ENCODE measurements at places on chromosomes 2 and 18. TPM values are rescaled to one million over a fixed set of nuclear protein-coding genes. Genes with fewer than 3 reads are reported as not detected.
A peak's percentile ranks its signal among the peaks of the same experiment; 100 is the strongest.

The TAF4B gene
- total RNA-seq, result 3.3 TPM

DNA sequence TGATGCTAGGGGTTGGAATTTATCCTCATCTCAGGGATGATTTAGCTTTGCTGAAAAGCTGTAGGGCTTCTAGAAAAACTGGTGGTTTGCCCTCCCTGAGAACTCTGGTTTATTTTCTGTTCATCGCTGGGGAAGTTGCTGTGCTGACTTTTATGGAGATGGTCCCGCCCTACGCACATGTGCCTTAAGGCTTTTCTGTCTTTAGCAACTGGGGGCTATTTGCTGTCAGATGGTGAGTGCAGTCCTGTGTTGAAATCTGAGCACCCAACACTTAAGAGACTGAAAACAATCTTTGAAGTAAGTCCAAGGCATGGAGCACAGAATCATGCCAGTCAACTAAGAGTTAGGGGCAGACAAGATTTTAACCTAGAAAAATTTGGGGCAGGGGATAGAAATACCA is 2148.4 kb upstream of the CELF4 start:
- no peak for DNase-seq

DNA sequence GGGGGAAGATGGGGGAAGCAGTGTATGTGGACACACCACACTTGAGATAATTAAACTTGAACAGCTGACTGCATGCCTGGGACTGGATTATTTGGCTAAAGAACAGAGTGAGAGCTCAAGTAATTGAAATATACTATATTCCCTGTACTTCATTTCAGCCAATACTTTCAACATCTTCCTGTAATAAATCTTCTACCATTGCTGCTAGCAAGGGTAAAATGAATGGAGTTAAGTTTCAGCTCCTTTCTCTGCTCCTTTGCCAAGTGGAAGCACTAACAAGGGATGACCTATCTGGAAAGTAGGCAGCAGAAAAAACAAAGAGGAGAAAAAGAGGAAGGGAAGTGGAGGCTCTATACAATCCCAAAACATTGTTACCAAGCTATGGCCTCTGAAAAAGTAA is 50.9 kb downstream of the MMADHC start:
- DNase-seq, result no peak

- no peak for DNase-seq
Observed at GRCh38 chr2:86216575-86217555, 17.6 kb downstream of the MRPL35 start.

GRCh38 chr18:26700201-26700600 is 151.8 kb upstream of the KCTD1 start:
- no peak for DNase-seq

GRCh38 chr2:216774620-216775019 is 79.3 kb upstream of the IGFBP5 start:
- DNase-seq, result no peak

DNA sequence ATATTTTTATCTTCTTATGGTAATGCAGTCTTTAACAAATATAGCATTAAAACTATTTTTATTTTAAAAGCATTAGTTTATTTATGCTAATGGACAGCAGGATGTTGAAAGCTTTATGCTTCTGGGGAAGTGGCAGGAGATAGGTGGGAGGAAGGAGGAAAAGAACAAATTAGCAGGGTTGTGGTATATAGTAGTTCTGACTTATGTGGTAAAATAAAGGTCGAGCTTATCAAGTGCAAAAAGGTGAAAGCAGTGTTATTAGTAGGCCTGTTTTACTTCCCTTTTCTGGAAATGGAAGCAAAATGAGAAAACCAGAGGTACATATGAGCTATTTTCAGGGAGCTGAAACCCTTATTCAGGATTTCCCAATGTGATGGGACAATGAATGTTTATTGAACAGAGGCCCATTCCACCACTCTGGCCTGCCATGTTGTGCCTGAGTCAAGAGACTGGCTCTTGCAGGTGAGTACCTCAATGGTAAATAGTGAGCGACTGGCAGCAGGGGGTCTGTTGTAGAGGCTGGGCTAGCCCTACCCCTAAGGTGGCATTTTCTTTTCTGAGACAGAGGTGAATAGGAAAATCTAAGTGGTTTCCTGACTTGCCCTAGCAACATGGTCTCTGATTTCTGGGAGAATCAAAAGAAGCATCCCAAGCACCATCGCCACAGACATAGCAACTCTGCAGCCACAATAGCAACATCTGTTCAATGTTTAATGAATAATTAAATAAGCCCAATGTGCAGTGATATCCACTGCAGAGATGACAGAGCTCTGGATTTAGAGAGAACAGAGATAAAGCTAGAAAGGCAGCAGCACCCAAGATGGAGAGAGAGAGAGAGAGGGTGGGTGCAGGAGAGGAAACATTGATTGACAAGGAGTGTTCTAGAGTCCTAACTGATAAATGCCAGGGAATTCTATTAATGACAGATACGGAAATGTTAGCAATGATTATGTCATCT is 119.7 kb downstream of the UPP2 start:
- no peak for DNase-seq

DNA sequence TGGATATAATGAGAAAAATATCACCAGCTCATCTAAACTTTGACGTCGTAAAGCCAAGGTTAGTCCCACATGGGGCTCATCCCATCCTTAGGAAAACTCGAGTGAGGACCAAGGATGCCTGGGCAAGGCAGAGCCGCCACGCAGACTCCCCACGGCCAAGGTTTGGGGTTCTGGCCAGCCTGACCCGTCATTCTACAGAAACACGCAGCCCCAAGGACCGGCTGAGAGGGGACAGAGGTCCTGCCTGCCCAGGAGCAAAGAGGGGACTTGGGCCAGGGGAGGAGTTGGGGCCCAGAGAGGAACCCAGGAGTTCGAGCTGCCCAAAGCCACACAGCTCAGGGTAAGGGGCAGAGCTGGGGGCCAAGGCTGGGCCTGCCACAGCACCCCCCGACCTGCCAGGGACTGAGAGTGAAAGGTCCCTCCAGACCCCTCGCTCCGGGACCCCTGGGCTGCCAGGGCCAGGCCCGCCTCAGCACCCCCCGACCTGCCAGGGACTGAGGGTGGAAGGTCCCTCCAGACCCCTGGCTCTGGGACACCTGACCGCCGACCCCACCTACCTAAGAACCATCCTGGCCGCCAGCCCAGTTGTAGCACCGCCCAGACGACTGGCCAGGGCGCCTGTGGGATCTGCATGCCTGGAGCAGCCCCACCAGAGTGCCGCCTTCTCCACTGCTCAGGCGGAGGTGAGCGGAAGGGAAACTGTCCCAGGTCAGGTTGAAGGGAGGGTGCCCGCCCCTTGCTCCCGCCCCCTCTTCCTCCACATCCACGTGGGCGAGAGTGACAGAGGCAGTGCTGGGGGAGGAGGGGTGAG is at the start of gene PDCD1:
TSS of gene PDCD1 (minus strand) at position 689 of the 811 bp plus-strand sequence. CDS start at position 633, 56 bp downstream.
- peak; percentile 4 for DNase-seq

Data from endothelial cell (in vitro differentiated cells).